Colonic mucosa (tissue), 4 donors: ENCODE measurements at places on chromosomes 13 and 19. TPM values are rescaled to one million over a fixed set of nuclear protein-coding genes. Genes with fewer than 3 reads are reported as not detected.

DNA sequence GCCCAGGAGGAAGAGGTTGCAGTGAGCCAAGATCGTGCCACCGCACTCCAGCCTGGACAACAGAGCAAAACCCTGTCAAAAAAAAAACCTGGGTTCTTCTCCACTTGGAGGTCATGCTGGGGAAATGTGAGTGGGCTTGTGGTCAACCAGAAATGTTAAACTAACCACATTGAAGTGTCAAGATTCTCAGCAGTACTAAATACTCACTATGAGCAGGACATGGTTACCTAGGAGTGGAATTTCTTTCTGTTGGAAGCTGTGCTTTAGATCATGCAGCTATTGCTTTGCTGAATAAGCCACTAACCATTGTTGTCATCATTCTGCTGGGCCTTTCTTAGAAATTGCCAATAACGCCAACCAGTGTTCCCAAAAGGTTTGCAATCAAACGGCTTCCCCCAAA, 253.3 kb upstream of the TSHZ3 start:
- no peaks in the 10 kb centered on the region for H3K27me3 ChIP-seq
- no peak for DNase-seq
- H3K4me1 ChIP-seq: no peaks in the 10 kb centered on the region
- no peak overlapping the region for H3K27ac ChIP-seq
- H3K36me3 ChIP-seq: no peaks in the 10 kb centered on the region
- H3K4me3 ChIP-seq: no peak overlapping the region

DNA sequence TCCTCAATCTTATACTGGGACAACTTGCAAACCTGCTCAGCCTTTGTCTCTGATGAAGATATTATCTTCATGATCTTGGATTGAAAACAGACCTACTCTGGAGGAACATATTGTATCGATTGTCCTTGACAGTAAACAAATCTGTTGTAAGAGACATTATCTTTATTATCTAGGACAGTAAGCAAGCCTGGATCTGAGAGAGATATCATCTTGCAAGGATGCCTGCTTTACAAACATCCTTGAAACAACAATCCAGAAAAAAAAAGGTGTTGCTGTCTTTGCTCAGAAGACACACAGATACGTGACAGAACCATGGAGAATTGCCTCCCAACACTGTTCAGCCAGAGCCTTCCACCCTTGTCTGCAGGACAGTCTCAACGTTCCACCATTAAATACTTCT, 4.0 kb upstream of the KLK3 start:
- no peaks in the 10 kb centered on the region for H3K4me1 ChIP-seq
- H3K27me3 ChIP-seq: no peaks in the 10 kb centered on the region
- H3K4me3 ChIP-seq: no peak overlapping the region
- H3K27ac ChIP-seq: no peak overlapping the region
- no peak for DNase-seq
- H3K36me3 ChIP-seq: no peaks in the 10 kb centered on the region

DNA sequence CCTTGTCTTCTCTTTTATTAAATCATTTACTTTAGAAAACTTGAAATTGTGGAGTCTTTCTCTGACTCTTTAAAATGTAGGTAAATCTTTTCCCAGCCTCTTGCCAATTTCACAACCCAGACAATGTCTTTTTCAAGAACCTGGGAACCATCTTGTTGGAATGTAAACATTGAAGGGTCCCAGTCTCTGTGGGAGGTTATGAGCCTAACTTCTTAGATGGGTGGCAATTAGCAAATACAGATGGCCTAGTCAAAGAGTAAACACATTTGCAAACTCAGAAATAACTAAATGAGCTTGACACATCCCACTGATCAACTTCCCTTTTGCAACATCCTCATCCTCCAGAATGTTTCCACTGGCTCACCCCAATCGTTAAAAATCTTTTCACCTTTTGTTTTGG, 721.0 kb downstream of the PCDH9 start:
- no peak overlapping the region for H3K4me3 ChIP-seq
- no peaks in the 10 kb centered on the region for H3K4me1 ChIP-seq
- no peak for DNase-seq
- no peaks in the 10 kb centered on the region for H3K36me3 ChIP-seq
- no peak overlapping the region for H3K27ac ChIP-seq

DNA sequence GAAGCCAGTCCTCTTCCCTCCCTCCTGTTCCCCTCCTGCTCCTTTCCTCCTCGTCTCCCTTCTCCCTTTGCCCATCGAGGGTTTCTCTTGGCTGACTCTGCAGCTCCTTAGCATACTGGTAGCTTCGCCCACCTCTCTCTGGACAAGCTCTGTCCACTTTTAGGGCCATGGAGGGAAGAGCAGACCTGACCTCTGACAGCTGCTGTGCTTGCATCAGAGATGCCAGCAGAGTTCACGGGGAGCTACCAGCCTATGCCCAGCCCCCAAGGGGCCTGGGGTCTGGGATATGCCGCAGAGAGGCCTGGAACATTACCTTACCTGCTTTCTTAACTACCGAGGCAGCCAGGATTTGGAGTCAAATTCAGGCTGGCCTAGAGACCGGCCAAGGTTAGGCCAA, 19.7 kb downstream of the LYL1 start:
- DNase-seq: no peak
- no peak overlapping the region for H3K27ac ChIP-seq
- H3K27me3 ChIP-seq: no peaks in the 10 kb centered on the region
- H3K4me1 ChIP-seq: peaks cover 18% of the 10 kb centered on the region

DNA sequence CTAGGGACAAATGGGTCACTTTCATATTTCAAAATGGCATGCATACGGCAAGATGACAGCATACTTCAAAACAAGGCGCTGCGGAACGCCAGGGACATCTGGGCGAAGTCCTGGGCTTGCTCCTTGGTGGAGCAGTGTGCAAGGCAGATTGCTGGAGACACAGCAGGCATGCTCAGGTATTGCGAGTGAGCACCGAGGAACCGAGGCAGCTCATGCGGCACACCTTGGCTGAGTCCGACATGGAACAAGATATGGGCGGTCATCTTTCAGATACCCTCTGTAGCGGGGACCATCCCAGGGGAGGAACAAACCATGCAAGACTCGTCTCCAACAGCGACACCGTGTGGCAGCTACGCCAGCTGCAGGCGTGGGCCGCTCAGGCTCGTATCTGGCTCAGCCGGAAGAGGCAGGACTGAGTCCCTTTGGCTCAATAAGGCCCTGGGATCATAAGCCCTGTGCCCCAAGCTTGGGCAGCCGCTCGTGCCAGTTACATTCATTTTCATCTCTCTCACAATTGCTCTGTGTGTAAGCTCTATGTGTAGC, 112.4 kb downstream of the NUFIP1 start:
- H3K27ac ChIP-seq: no peak overlapping the region
- no peak overlapping the region for H3K4me3 ChIP-seq
- no peaks in the 10 kb centered on the region for H3K27me3 ChIP-seq
- DNase-seq: no peak

DNA sequence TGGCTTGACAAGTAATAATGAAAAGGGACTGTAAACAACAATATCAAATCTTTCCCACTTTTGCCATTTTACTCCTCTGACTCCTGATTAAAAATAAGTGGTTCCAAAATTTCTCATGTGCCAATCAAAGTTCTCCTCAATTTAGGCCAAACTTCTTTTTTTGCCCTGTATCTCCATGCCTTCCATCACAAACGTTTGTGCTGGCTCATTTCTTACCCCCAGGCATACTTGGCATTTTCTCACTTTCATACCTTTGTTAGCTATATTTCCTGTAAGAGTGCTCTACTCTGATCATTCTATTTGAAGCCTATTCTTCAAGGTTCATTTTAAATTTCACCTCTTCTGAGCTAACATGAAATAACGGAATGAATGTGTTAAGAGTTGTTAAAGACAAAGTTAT, 10.0 kb upstream of the FNDC3A start:
- H3K27ac ChIP-seq: no peak overlapping the region
- no peaks in the 10 kb centered on the region for H3K4me1 ChIP-seq
- H3K36me3 ChIP-seq: no peaks in the 10 kb centered on the region
- DNase-seq: no peak
- no peak overlapping the region for H3K4me3 ChIP-seq

DNA sequence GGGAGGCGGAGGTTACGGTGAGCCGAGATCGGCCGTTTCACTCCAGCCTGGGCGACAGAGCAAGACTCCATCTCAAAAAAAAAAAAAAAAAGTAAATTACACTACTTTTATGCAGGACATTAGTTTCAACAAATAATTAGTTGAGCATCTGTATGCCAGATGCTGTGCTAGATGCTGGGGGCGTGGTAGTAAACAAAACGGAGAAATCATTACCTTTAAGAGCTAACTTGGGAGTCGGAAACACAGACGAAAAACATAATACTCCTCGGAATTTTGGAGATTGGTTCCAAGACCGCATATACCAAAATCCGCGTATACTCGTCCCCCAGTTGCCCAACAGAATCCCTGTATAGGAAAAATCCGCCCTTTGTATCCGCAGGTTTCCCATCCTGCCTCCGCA, 1.3 kb upstream of the DUS3L start:
- no peak for DNase-seq
- H3K4me3 ChIP-seq: no peak overlapping the region
- H3K27ac ChIP-seq: no peak overlapping the region
- H3K36me3 ChIP-seq: peaks cover 20% of the 10 kb centered on the region

DNA sequence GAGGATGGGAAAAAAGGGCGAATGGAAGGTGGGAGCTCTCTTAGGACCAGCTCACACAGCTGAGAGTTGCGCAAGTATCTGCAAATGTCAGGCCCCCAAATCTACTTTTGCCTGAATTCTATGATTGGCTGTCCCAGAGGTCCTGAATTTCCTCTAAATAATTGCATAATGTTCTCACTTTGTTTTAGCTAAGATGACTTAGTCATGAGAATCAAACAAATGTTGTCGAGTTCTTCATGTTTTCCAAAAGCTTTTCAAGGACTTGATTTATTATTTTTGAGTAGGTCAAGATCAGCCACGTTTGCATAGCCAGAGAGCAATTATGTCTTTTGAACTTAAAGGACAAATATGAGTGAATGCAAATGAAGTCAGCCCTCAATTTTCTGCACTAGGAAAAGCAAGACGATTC, 246.6 kb upstream of the MAB21L1 start:
- no peaks in the 10 kb centered on the region for H3K36me3 ChIP-seq
- H3K4me1 ChIP-seq: no peaks in the 10 kb centered on the region
- H3K4me3 ChIP-seq: no peak overlapping the region
- peak overlapping the region; percentile 27 for H3K27ac ChIP-seq
- H3K27me3 ChIP-seq: no peaks in the 10 kb centered on the region

DNA sequence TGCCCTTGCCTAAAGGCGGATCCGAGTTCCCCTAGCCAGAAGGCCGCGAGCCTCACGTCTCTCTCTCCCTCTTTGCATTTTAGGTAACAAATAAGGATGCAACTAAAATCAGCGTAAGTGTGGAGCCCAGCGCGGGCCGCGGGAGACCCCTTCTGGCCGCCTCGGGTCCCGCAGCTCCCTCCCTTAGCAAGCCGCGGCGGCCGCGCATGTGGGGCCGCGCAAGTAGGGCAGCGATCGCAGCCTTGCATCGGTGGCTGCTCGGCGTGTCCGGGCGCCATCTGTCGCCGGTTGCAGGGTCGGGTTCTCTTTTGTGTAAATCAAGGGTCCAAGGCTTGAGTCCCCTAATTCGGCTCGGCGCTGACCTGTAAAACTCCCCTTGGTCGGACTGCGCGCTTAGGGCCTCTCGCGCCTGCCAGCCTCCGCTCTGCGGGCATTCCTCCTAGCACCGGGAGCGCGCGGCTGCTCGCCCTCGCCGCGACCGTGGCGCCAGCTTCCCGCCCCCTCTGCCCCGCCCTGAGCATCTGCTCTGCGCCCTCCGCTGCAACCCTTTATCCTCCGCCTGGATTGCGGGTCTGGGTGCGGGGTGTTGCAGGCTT, 2.7 kb downstream of the VSTM2B start:
- H3K27me3 ChIP-seq: peaks cover 56% of the 10 kb centered on the region
- H3K36me3 ChIP-seq: no peaks in the 10 kb centered on the region
- no peak overlapping the region for H3K27ac ChIP-seq

Gene LGALS7
- total RNA-seq: not detected

DNA sequence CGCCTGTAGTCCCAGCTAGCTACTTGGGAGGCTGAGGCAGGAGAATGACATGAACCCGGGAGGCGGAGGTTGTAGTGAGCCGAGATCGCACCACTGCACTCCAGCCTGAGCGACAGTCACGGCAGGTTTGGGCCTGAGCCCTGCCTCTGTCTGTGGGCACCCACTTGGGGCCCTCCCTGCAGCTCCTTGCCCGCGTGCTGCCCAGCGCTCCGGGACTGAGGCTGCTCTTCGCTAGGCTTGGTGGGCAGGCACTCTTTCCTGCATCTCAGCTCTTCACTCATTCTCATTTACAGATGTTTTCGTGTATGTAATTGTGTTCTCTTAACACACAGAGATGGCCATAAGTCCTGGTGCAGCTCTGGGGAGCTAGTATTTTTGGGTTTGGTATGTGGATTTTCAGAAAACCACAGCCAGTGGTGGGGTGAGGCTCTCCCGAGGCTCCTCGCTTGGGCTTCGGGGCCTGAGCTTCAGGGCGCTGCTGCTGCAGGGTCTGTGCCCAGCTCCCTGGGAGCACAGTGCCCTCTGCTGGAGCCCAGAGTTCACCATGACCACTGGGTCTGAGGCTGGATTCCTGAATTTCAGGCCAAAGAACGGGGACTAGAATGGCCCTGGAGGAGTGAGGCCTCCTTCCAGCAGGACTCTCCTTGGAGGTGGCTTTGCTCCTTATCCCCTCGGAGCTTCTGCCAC, 15.2 kb downstream of the UPF1 start:
- no peak overlapping the region for H3K27ac ChIP-seq
- DNase-seq: peak; percentile 76
- H3K4me3 ChIP-seq: no peak overlapping the region
- H3K27me3 ChIP-seq: no peaks in the 10 kb centered on the region
- peaks cover 14% of the 10 kb centered on the region for H3K36me3 ChIP-seq

DNA sequence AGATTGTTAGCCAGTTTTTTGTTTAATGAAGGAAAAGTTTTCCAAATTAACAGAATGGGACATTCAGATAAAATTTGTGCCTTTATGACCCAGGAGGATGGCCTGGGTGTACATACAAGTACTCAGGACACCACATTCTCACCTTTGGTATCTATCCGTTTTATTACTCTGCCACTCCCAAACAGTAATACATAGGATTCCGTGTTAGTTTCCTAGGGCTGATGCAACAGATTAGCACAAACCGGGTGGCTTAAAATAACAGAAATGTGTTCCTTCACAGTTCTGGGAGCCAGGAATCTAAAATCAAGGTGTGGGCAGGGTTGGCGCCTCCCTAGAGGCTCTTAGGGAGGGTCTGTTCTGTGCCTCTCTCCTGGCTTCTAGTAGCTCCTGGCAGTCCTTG, 129.9 kb downstream of the GGACT start:
- no peaks in the 10 kb centered on the region for H3K36me3 ChIP-seq
- no peak overlapping the region for H3K4me3 ChIP-seq
- no peaks in the 10 kb centered on the region for H3K4me1 ChIP-seq
- no peak overlapping the region for H3K27ac ChIP-seq
- no peaks in the 10 kb centered on the region for H3K27me3 ChIP-seq

Gene RNF113B
- not detected for total RNA-seq

Gene ADPRHL1
- total RNA-seq: 6.2 TPM

- DNase-seq: peak; percentile 91
- peak overlapping the region; percentile 85 for H3K27ac ChIP-seq
- peak overlapping the region; percentile 66 for H3K4me3 ChIP-seq
- H3K27me3 ChIP-seq: no peaks in the 10 kb centered on the region
- no peaks in the 10 kb centered on the region for H3K36me3 ChIP-seq
Observed at GRCh38 chr19:48812094-48812929, 1.5 kb upstream of the BCAT2 start.
